ENCODE measurements at places on chromosomes 6 and 20.

DNA sequence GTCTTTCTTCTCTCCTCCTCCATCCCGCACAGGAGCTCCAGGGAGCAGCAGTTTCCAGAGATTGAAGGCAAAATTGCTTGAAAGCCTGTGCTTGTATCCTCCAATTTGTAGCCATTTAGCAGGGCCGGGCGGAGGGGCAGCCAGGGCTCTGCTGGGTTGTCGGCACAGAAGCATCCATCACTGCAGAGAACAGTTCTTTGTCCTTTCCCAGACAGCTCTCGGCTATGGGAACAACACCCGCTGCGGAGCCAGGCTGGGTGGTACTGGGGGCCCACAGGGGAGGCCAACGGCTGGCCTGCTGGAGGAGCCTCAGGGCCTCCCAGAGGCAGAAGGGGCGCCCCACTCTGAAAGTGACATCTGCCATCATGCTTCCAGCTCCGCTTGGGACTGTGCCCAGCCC is 7.8 kb downstream of the HRH3 start:
- no peak for DNase-seq

DNA sequence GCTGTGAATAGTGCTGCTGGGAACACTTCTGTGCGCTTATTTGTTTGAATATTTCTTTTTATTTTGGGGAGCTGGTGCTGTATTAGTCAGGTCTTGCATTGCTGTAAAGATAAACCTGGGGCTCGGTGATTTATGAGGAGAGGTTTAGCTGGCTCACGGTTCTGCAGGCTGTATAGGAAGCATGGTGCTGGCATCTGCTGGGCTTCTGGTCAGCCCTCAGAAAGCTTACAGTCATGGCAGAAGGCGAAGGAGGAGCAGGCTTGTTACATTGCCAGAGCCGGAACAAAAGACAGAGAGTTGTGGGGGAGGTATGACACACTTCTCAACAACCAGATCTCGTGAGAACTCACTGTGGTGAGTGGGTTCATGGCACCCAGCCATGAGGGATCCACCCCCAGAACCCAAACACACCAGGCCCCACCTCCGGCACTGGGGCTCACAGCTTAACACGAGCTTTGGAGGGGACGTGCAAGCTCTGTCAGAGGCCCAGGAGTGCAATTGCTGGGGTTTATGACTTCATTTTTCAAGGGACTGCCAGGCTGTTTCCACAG is 68.8 kb upstream of the GATA5 start:
- no peak for DNase-seq

- DNase-seq, result no peak
These were observed 636.6 kb upstream of the MAN1A1 start for GRCh38 chr6:119985952-119986736.

DNA sequence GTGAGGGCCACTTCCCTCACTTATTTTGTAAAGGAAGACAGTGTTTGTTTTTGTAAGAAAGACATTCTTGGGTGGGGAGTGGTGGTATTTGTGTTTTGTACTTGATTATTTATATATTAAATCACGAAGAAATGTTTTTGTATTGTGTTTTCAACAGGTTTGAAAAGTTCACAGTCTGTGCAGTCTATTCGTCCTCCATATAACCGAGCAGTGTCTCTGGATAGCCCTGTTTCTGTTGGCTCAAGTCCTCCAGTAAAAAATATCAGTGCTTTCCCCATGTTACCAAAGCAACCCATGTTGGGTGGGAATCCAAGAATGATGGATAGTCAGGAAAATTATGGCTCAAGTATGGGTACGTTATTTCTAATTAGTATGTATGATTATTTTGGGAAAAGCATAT is 137.2 kb downstream of the NCOA3 start:
- no peak for DNase-seq

GRCh38 chr20:588932-589672 is 21.0 kb downstream of the TCF15 start:
- DNase-seq, result no peak

GRCh38 chr6:64502801-64503200 is 867.2 kb downstream of the PHF3 start:
- DNase-seq, result no peak

Data from WERI-Rb-1 (cell line).